NT2/D1 (cell line): ENCODE measurements at places on chromosomes 3 and 15.
A peak's percentile ranks its signal among the peaks of the same experiment; 100 is the strongest.

DNA sequence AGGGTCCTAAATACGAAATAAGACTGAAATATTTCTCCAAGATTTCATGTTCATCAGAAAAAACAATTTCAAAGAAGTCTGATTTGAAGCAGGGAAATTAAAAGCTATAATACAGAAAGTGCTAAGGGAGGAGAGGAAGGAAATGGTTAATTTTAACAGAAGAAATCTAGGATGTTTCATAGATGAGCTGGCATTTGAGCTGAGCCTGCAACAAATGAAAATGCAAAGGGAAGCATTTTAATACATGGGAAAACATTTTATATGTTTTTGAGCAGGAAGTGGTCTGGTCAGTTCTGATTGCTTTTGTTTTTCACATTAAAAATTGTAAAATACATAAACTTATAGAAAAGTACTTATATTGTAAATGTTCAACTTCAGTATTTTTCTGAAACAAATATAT, 17.2 kb upstream of the RAP2B start:
- DNase-seq = no peak

- no peak for DNase-seq
Observed at GRCh38 chr3:123158330-123158729, 43.4 kb upstream of the SEC22A start.

GRCh38 chr3:176954517-176954916, 242.8 kb downstream of the TBL1XR1 start:
- DNase-seq = no peak

DNA sequence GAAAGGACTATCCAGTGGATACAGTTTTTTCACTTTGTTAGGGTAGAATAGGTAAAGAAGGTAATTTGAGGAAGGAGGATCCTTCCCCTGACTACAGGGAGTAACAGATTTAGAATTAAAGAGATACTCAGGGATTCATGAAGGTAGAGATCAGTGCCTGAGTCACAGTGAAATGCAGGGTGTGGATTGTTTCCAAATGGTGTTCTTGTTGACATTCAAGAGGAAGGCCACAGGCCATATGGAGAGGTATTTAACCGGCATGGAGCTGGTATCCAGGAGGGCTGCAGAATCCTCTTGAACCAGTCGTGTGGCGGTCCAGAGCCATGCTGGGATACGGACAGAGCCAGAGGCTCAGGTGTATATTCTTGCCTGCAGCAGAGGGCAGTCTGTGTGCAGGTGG, 28.2 kb downstream of the GYG1 start:
- no peak for DNase-seq

DNA sequence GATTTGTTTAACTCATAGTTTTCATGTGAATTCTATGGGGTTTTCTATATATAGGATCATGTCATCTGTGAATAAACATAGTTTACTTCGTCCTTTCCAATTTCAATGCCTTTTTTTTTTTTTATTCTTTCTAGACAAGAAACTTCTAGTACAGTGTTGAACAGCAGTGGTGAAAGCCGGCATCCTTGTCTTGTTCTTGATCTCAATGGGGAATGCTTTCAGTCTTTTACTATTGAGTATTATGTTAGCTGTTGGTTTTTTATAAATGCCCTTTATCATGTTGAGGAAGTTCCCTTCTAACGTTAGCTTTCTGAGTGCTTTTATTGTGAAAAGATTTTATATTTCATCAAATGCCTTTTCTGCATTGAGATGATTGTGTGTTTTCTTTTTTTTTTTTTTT, 69.0 kb downstream of the SLMAP start:
- DNase-seq = no peak

GRCh38 chr3:197205675-197206074, 92.7 kb downstream of the DLG1 start:
- DNase-seq = no peak

DNA sequence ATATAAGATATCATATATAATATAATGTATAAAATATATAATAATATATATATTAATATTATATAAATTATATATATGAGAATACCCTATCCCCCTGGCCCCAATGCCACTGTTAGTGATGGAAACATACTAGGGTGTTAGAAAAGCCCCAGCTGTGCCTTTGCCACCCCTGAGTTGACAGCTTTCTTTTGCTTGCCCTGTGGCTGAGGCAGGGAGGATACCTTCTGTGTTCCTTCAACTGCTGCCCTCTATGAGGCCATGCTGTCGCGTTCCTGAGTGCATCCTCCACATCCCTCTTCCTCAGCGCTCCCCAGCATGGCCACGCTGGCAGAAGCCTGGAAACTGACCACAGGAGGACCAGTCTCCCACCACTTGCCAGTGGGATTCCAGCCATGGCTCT, 26.3 kb downstream of the FAN1 start:
- DNase-seq = no peak

GRCh38 chr3:22491344-22491743, 711.8 kb upstream of the UBE2E2 start:
- no peak for DNase-seq

- DNase-seq = peak; percentile 89
Observed at GRCh38 chr3:128280481-128281052, 127.3 kb downstream of the EEFSEC start.

GRCh38 chr15:66907826-66908743, 157.3 kb upstream of the SMAD3 start:
- no peak for DNase-seq

- DNase-seq = peak; percentile 54
Observed at GRCh38 chr3:40191850-40192448, 117.6 kb upstream of the EIF1B start.

DNA sequence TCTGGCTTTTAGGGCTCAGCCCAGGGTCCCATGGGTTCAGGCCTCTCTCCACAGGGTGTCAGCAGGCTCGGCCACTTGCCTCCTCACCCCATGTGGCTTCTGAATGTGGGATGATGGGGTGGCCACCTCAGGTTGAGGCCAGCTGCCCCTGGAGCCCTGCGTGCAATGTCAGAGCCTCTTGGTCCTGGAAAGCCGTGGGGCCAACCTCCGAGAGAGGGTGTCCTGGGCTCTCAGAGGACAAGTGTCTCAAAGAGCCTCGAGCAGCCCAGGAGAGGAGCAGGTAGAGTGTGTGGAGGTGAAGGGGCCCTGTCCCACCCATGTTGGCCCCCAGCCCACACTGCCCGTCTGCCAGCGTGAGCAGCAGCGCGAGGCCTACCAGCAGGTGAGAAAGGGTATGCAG, 86.0 kb downstream of the PLXNA1 start:
- no peak for DNase-seq

GRCh38 chr15:50261981-50262380, 3.5 kb downstream of the HDC start:
- no peak for DNase-seq

- no peak for DNase-seq
Observed at GRCh38 chr3:40312661-40313226, 3.2 kb downstream of the EIF1B start.

GRCh38 chr3:94619643-94620042, 556.8 kb downstream of the NSUN3 start:
- no peak for DNase-seq

- no peak for DNase-seq
Observed at GRCh38 chr15:81398910-81399551, 25.0 kb upstream of the TMC3 start.

DNA sequence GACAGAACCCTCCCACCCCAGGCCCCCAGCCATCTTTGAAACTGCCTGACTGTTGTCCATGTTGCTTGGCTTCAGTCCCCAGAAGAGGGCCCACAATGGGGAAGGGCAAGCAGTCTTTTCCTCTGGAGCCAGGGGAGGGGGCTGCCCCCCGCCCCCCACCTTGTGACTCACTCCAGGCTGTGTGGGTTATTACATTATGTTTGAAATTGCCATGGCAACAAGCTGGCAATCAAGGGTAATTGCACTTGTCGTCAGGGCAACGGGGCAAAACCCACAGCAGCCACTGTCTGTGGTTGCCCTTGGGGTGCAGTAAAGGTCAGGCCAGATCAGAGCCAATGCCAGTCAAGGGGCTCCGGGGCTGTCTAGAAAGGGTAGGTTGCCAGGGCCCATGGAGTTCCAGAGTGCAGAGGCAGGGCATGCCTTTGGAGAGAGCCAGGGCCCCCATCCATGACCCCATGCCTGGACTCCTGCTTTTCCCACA, 3.1 kb upstream of the CAMKV start:
- no peak for DNase-seq

DNA sequence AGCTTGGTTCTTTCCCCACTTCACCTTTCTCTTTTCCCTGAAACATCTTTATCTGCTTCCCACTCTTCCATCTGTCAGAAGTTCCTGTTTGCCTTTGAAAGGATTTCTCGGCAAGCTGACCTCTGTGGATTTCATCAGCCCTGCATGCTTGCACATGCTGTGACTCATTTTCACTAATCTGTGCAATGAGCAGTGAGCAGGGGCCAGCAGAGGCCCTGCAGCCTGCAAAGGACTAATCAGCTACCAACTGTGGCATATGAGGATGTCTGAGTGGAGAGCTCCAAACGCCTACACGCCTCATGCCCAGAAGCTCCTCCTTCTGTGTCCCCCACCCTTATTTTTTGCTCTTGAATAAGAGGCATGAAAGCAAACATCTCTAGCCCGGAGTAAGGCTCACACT, 333.0 kb upstream of the SEMA6D start:
- no peak for DNase-seq

DNA sequence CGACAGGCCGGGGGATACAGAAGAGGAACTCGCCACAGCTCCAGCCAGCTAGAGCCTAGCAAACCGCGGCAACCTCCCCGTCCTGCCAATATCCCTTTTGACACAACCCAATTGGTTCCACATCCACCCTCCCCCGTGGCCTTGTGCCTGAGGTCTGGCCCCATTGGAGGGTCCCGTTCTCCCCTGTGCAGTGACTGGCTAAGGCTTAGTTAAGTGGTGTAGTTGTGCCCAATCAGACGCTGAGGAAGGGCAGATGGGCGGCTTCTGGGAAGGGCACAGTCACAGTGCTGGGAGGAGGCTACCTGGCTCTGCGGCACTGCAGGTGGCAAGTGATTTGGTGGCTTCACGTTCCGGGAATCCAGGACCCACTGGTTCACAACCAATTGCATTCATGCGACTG, 78.6 kb downstream of the SNRK start:
- no peak for DNase-seq

DNA sequence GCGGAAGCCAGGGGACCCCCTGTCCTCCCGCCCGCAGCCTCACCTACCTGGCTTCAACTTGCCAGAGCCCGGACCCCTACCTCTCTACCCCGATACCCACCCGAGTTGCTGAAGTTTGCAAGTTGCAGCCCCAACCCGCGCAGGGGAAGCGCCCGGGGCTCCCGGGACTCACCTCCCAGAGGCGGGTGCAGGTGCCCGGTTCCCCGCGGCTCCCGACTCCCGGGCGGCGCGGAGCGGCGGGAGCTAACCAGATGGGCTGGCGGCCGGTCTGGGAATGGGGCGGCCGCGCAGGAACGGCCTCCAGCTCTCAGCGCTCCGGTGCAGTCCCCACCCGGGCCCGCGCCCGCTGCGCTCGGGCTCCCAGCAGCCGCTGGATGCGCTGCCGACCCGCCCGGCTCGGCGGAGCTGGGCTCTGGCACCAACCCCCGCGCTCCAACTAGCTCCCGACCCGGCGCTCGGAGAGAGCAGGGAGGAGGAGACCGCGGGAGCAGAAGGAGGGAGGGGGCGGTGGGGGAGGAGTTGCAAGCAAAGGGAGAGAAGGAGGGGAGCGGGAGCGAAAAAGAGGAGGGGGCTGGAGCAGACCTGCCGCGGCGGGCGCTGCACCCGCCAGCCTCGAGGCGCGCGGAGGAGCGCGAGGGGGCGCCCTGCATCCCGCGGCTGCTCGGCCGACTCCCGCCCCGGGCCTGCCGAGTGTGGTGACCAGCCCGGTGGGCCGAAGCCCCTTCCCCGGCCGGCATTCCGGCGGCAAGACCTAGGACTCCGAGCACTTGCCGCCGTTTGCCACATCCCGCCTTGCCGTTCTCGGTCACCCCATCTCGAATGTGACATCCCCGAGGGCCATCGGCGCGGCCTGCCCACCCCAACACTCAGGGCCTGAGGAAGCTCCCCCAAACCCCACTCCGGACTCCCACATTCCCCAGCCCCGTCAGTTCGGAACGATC, at the start of gene SEMA5B:
Gene SEMA5B (minus strand): TSS at position 472 of the 941 bp plus-strand sequence. CDS start 66,500 bp downstream, outside the sequence.
- peak; percentile 81 for DNase-seq

GRCh38 chr3:30643763-30644462, 37.5 kb downstream of the TGFBR2 start:
- no peak for DNase-seq

GRCh38 chr15:45719490-45719889, 84.7 kb downstream of the SQOR start:
- DNase-seq = no peak
